ENCODE measurements at places on chromosomes 3 and 15.

- no peaks in the 10 kb centered on the region for H3K36me3 ChIP-seq
- DNase-seq: no peak
- peak overlapping the region; percentile 89 for H3K27ac ChIP-seq
- H3K4me3 ChIP-seq: peak overlapping the region; percentile 30
- peaks cover 41% of the 10 kb centered on the region for H3K4me1 ChIP-seq
These were observed 228.2 kb upstream of the BHLHE40 start for GRCh38 chr3:4751029-4751501.

DNA sequence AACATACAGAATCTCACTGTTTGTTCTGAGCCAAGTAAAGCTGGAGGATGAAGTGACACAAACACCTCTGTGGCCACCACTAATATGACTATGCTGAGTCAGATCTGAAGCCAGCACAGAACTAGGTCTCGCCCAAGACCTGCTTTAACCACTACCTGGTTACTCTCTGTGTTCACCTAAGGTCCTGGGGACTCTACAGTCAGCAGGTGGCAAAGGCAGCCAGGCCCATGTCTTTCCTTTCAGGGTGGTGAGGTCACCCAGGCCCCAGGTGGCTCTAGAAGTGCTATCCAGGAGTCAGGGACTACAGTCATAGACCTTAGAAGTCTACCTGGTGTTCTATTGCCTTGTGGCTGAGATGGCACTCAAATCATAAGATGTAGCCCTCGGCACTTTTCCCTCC is 287.9 kb upstream of the ARRDC4 start:
- H3K4me1 ChIP-seq: no peaks in the 10 kb centered on the region
- H3K36me3 ChIP-seq: no peaks in the 10 kb centered on the region
- no peaks in the 10 kb centered on the region for H3K27me3 ChIP-seq
- H3K27ac ChIP-seq: no peak overlapping the region

GRCh38 chr3:123405021-123405420 is 43.9 kb downstream of the ADCY5 start:
- H3K4me1 ChIP-seq: peaks cover 5% of the 10 kb centered on the region
- no peaks in the 10 kb centered on the region for H3K27me3 ChIP-seq
- DNase-seq: no peak
- H3K36me3 ChIP-seq: no peaks in the 10 kb centered on the region
- H3K4me3 ChIP-seq: no peak overlapping the region
- H3K27ac ChIP-seq: no peak overlapping the region

- H3K27me3 ChIP-seq: no peaks in the 10 kb centered on the region
- DNase-seq: no peak
- no peaks in the 10 kb centered on the region for H3K36me3 ChIP-seq
- H3K4me3 ChIP-seq: no peak overlapping the region
- H3K4me1 ChIP-seq: no peaks in the 10 kb centered on the region
These were observed 368.4 kb upstream of the IL12A start for GRCh38 chr3:159620281-159620680.

GRCh38 chr15:79365765-79366164 is 54.9 kb downstream of the TMED3 start:
- H3K4me1 ChIP-seq: no peaks in the 10 kb centered on the region
- no peak overlapping the region for H3K4me3 ChIP-seq
- no peaks in the 10 kb centered on the region for H3K27me3 ChIP-seq
- no peak overlapping the region for H3K27ac ChIP-seq

DNA sequence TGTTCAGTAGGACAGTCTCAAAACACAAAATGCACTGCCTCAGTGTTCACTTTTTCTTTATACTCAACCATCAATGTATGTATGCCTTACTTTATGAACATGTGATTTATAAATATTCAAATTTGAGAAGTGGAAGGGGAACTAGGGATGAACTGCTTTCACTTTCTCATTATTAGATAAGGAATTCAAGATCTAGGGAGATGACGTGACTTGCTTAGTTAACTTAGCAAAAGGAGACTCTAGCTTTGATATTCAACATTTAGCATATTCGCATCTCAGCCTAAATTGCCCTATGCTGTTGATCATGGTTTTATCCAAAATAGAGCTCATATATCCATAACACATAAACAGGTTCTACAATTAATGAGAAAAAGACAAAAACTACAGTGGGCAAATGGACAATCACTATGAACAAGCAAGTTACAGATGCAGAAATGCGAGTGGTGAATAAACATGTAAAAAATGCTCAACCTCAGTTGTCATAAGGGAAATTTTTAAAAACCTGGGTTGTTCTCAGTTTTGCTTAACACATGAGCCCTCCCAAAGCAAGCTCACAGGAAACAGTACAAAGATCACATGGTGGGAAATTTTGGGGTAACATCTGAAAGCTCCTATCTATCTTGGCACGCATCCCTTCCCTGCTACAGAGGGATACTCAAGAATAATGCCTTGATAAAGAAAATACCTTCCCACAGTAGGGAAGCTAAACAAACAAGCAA is 269.8 kb downstream of the THRB start:
- DNase-seq: no peak
- H3K4me1 ChIP-seq: no peaks in the 10 kb centered on the region
- H3K27me3 ChIP-seq: no peaks in the 10 kb centered on the region
- no peaks in the 10 kb centered on the region for H3K36me3 ChIP-seq
- H3K4me3 ChIP-seq: no peak overlapping the region

- H3K4me3 ChIP-seq: no peak overlapping the region
- DNase-seq: no peak
- no peak overlapping the region for H3K27ac ChIP-seq
- no peaks in the 10 kb centered on the region for H3K36me3 ChIP-seq
These were observed 42.7 kb upstream of the PYGO1 start for GRCh38 chr15:55630858-55631257.

GRCh38 chr3:31268868-31269267 is 263.9 kb upstream of the STT3B start:
- no peaks in the 10 kb centered on the region for H3K4me1 ChIP-seq
- H3K27me3 ChIP-seq: no peaks in the 10 kb centered on the region
- DNase-seq: no peak
- no peak overlapping the region for H3K27ac ChIP-seq
- H3K36me3 ChIP-seq: no peaks in the 10 kb centered on the region

GRCh38 chr3:163481738-163482137 is 1596.6 kb downstream of the SI start:
- H3K4me1 ChIP-seq: no peaks in the 10 kb centered on the region
- no peak for DNase-seq
- H3K27me3 ChIP-seq: no peaks in the 10 kb centered on the region
- H3K27ac ChIP-seq: no peak overlapping the region

- no peaks in the 10 kb centered on the region for H3K36me3 ChIP-seq
- no peaks in the 10 kb centered on the region for H3K4me1 ChIP-seq
- no peak for DNase-seq
- no peak overlapping the region for H3K27ac ChIP-seq
These were observed 26.1 kb downstream of the MGLL start for GRCh38 chr3:127796045-127796830.

DNA sequence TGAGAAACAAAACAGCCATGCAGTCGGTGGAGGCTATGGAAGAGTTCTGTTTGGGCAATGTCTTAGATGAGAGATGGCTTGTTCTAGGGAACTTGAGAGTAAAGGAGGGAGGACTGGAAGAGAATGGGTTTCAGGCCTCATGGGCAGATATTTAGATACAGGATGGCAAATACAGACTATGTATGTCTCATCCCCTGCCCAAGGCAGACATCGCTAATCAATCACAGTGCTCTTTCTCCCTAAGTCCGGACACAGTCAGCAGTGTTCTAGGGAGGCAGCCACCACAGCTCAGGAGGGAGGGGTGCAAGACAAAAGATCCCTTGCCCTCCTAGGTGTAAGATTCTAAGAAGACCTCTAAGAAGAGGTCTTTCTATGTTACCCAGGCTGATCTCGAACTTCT is 159.3 kb upstream of the TLE3 start:
- DNase-seq: no peak
- H3K27me3 ChIP-seq: no peaks in the 10 kb centered on the region

DNA sequence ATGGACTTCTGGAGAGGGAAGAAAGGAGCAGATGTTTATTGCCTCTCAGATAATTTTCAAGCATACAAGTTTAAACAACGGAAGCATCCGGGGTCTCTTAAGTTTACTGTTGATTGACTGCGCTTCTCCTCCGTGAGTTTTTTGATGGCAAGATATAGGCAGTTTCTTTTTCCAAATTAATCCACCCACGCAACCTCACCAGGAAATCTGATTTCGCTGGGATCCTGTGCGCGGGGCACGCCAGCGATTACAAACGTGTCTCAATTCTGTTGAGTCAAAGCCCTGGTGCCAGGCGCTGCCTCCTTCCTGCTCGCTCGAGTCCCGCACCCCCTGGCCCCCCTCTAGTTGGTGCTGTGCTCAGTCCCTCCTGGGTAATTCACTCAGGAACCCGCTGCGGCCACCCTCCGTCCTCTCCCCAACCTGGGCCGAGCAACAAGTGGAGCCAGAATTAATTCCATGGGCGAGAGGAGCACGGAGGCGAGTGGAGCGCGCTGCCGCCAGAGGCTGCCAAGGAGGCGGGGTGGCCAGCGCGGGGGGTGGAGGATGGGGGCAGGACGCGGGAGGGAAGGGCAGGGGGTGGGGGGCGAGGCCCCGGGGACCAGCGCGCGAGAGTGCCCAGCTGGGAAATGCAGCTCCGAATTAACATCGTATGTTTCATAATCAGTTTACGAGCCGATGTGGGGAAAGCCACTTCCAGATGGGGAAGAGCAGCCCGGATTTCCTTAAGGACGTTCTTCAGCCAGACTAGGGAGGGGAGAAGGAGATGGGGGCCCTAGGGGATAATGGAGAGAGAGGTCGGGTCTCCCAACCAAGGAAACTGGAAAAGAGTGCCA is 6.0 kb downstream of the WNT5A start:
- DNase-seq: peak; percentile 41
- H3K27ac ChIP-seq: no peak overlapping the region
- no peaks in the 10 kb centered on the region for H3K27me3 ChIP-seq
- no peaks in the 10 kb centered on the region for H3K4me1 ChIP-seq
- H3K36me3 ChIP-seq: no peaks in the 10 kb centered on the region
